ENCODE measurements at places on chromosomes 1 and 21.

- no peaks in the 10 kb centered on the region for H3K4me1 ChIP-seq
- H3K27ac ChIP-seq = peak overlapping the region; percentile 88
- H3K36me3 ChIP-seq = no peaks in the 10 kb centered on the region
Measured at GRCh38 chr1:86914998-86915736, 732 bp downstream of the HS2ST1 start.

DNA sequence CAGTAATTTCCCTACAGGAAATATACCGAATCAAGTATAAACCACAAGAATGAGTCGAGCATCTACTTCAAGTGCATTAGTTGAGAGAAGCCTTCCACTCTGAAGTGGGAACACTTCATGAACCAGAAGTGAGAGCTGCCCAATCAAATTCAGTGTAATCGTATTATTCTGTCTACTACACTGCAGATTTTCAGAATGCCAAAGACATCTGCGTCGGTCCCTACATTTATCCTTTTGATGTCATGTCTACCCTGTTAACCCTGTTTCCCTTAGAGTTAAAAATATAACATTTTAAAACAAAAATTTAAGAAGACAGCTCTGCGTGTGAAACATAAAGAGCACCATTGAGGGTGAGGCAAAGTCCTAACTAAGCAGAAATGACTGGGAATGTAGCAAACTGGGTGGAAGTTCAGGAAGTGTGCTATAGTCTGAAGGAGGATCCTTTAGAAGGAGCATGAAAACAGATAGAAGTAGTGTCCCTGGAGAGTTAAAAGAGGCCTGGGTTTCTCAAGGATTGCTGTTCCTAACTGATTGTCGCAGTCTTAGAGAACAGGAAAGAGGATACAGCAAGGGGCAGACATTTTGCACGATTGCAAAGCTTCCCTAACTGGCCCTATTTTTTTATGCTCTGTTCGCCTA lies 291.2 kb downstream of the PTPRC start:
- no peak for DNase-seq
- H3K4me3 ChIP-seq = no peak overlapping the region
- no peaks in the 10 kb centered on the region for H3K4me1 ChIP-seq
- H3K27ac ChIP-seq = no peak overlapping the region
- no peaks in the 10 kb centered on the region for H3K36me3 ChIP-seq

- H3K27me3 ChIP-seq = no peaks in the 10 kb centered on the region
- DNase-seq = no peak
- H3K36me3 ChIP-seq = no peaks in the 10 kb centered on the region
Measured at GRCh38 chr1:175536369-175536768, 207.0 kb downstream of the TNR start.

DNA sequence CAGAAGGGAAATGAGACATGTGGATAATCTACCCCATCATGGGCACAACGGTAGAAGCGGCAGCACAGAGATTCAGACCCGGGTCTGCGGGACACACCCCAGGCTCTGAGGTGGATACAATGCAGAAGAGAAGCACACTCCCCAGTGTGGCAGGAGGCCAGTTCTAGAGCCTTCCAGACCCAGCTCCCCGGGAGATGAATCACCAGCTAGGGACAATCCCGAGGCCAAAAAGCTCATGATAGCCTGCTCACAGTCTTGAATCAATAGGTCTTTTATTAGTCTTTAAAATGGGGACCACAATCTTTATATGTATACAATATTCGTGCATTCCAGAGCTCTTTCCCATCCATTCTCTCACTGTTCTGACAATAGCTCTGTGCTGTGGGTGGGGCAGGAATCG lies 57.3 kb upstream of the DIRAS3 start:
- no peaks in the 10 kb centered on the region for H3K27me3 ChIP-seq
- H3K36me3 ChIP-seq = no peaks in the 10 kb centered on the region
- H3K27ac ChIP-seq = no peak overlapping the region

GRCh38 chr21:41759926-41760325 lies 6.9 kb downstream of the RIPK4 start:
- DNase-seq = no peak
- no peak overlapping the region for H3K4me3 ChIP-seq
- peaks cover 19% of the 10 kb centered on the region for H3K4me1 ChIP-seq
- H3K27ac ChIP-seq = no peak overlapping the region
- no peaks in the 10 kb centered on the region for H3K27me3 ChIP-seq
- no peaks in the 10 kb centered on the region for H3K36me3 ChIP-seq

GRCh38 chr1:33903210-33903589 lies 39.3 kb downstream of the HMGB4 start:
- no peak for DNase-seq
- H3K4me3 ChIP-seq = no peak overlapping the region
- peaks cover 6% of the 10 kb centered on the region for H3K4me1 ChIP-seq
- no peak overlapping the region for H3K27ac ChIP-seq

DNA sequence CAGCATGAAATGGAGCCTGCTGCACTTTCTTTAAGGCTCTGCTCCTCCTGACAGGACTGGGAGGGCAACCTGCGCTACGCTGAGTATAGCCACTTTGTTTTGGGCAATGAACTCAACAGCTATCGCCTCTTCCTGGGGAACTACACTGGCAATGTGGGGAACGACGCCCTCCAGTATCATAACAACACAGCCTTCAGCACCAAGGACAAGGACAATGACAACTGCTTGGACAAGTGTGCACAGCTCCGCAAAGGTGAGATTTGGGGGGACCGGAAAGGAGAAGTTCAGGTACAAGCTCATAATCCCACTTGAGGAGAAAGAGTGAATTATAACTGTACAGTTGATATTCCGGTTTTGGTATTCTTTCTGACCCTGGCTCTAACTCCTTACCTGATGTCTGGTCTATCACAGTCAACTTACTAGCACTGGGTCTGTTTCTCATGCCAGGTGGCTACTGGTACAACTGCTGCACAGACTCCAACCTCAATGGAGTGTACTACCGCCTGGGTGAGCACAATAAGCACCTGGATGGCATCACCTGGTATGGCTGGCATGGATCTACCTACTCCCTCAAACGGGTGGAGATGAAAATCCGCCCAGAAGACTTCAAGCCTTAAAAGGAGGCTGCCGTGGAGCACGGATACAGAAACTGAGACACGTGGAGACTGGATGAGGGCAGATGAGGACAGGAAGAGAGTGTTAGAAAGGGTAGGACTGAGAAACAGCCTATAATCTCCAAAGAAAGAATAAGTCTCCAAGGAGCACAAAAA lies 5.4 kb downstream of the ANGPTL7 start:
- H3K27me3 ChIP-seq = no peaks in the 10 kb centered on the region
- DNase-seq = no peak
- H3K36me3 ChIP-seq = no peaks in the 10 kb centered on the region
- H3K27ac ChIP-seq = no peak overlapping the region
- no peak overlapping the region for H3K4me3 ChIP-seq

- no peaks in the 10 kb centered on the region for H3K27me3 ChIP-seq
- peak overlapping the region; percentile 71 for H3K27ac ChIP-seq
- H3K36me3 ChIP-seq = no peaks in the 10 kb centered on the region
- peaks cover 9% of the 10 kb centered on the region for H3K4me1 ChIP-seq
Measured at GRCh38 chr1:15951341-15952153, 24.4 kb downstream of the ZBTB17 start.

- no peak for DNase-seq
- H3K27ac ChIP-seq = no peak overlapping the region
- H3K27me3 ChIP-seq = no peaks in the 10 kb centered on the region
- no peak overlapping the region for H3K4me3 ChIP-seq
Measured at GRCh38 chr1:246919902-246920301, 11.8 kb downstream of the AHCTF1 start.

- no peaks in the 10 kb centered on the region for H3K36me3 ChIP-seq
- H3K27me3 ChIP-seq = no peaks in the 10 kb centered on the region
- no peaks in the 10 kb centered on the region for H3K4me1 ChIP-seq
- H3K4me3 ChIP-seq = peak overlapping the region; percentile 28
Measured at GRCh38 chr1:167819849-167820683, 93.9 kb downstream of the ADCY10 start.

- H3K4me1 ChIP-seq = no peaks in the 10 kb centered on the region
- H3K27ac ChIP-seq = no peak overlapping the region
- H3K4me3 ChIP-seq = no peak overlapping the region
Measured at GRCh38 chr1:227996187-227996950, 10.4 kb upstream of the WNT3A start.

- DNase-seq = no peak
- H3K4me1 ChIP-seq = no peaks in the 10 kb centered on the region
- no peaks in the 10 kb centered on the region for H3K36me3 ChIP-seq
- no peaks in the 10 kb centered on the region for H3K27me3 ChIP-seq
Measured at GRCh38 chr21:25368531-25368930, 238.8 kb downstream of the MRPL39 start.

GRCh38 chr1:13674377-13674776 lies 25.6 kb upstream of the PRDM2 start:
- H3K36me3 ChIP-seq = no peaks in the 10 kb centered on the region
- no peaks in the 10 kb centered on the region for H3K27me3 ChIP-seq
- no peaks in the 10 kb centered on the region for H3K4me1 ChIP-seq
- DNase-seq = no peak

DNA sequence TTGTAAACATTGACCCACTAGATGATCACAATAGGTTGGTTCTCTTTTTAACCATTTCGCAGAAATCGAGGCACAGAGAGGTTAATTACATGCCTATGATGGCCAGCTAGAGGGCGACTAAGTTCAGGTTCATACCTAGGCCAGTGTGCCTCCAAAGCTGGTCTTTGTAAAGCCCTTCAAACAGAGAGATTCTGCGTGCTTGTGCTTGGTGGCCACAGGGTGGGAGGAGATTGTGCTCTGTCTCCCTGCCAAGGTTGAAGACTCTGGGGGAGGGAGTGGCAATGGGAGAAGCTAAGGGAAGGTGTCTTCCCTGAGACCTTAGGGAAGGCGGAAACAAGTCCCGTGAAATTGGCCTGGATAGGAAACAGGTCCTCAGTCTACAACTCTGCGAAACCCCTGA lies 59.1 kb upstream of the RBM15 start:
- no peaks in the 10 kb centered on the region for H3K36me3 ChIP-seq
- DNase-seq = no peak
- H3K27ac ChIP-seq = no peak overlapping the region
- no peaks in the 10 kb centered on the region for H3K4me1 ChIP-seq

GRCh38 chr21:26391166-26391565 lies 181.9 kb downstream of the CYYR1 start:
- DNase-seq = no peak
- no peak overlapping the region for H3K4me3 ChIP-seq
- no peaks in the 10 kb centered on the region for H3K4me1 ChIP-seq
- no peaks in the 10 kb centered on the region for H3K27me3 ChIP-seq

- H3K27ac ChIP-seq = no peak overlapping the region
- H3K36me3 ChIP-seq = no peaks in the 10 kb centered on the region
- H3K27me3 ChIP-seq = no peaks in the 10 kb centered on the region
- no peak for DNase-seq
Measured at GRCh38 chr21:34017039-34017961, 56.1 kb upstream of the MRPS6 start.

- no peak for DNase-seq
- H3K36me3 ChIP-seq = peaks cover 9% of the 10 kb centered on the region
- no peaks in the 10 kb centered on the region for H3K27me3 ChIP-seq
- H3K4me3 ChIP-seq = no peak overlapping the region
Measured at GRCh38 chr1:32327204-32327603, 8.8 kb downstream of the MARCKSL1 start.

GRCh38 chr1:160439718-160440117 lies 39.4 kb downstream of the VANGL2 start:
- no peaks in the 10 kb centered on the region for H3K27me3 ChIP-seq
- no peak for DNase-seq
- no peak overlapping the region for H3K4me3 ChIP-seq

DNA sequence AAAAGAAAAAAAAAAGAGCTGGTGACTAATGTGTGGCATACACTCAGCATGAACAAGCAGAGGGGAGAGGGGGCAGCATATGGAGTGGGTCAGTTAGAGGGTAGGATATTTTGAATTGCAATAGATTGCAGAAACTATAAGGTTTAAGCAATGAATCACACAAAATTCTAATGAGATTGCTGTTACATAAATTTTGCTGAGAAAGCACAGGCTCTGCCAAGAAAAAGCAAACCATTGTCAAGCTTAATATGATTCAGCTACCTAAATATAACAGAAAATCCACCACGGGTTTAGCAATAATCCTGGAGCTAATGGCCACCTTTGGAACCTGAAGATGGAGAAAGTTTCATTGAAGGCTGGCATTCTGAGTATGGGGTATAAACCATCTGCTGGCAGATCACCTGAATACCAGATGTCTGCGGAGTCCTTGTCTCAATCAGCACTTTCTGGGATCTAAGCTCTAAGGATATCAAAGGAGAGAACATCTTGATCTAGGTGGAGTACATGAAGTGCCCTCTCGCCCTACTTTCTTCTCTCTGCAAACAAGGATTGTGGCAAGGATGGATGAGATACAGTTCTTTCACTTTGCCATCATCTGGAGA lies 30.3 kb upstream of the ANGPTL7 start:
- H3K4me1 ChIP-seq = peaks cover 8% of the 10 kb centered on the region
- H3K36me3 ChIP-seq = no peaks in the 10 kb centered on the region
- no peak for DNase-seq
- H3K4me3 ChIP-seq = no peak overlapping the region

DNA sequence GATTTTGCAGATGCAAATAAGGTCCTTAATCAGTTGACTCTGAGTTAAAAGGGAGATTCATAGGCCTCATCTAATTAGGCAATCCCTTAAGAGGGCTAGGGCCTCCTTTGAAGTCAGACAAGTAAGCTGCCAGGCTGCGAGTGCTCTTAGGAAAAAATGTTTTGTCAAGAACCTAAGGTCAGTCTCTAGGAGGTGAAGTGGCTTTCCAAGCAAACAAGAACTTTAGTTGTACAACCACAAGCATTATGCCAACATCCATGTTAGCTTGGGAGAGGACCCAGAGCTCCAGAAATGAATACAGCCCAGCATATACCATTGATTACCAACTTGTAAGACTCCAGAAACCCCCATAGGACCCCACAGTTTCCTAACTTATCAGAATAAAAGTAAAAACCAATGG lies 1366.2 kb downstream of the PLA2G4A start:
- no peak overlapping the region for H3K27ac ChIP-seq
- no peak for DNase-seq
- no peaks in the 10 kb centered on the region for H3K36me3 ChIP-seq
- no peaks in the 10 kb centered on the region for H3K4me1 ChIP-seq

DNA sequence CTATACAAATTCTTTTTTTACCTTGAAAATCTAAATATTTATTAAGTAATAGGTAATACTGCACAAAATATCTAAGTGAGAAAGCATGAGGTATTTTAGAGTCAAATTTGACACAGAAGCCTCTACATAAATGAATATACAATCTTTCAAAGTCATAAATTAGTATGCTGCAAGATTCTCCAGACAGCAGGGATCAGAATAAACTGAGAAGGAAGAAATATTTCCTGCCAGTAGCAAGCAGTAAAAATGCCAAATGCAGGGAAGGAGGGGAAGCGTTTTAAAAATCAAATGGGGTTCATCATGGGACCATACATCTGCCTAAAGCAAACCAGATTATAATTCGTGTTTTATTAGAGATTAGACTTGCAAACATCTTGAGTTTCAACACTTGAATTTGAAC lies 18.9 kb downstream of the COLGALT2 start:
- H3K27me3 ChIP-seq = no peaks in the 10 kb centered on the region
- H3K27ac ChIP-seq = no peak overlapping the region
- H3K4me1 ChIP-seq = no peaks in the 10 kb centered on the region
- DNase-seq = no peak

- H3K4me3 ChIP-seq = no peak overlapping the region
- no peak for DNase-seq
- H3K4me1 ChIP-seq = no peaks in the 10 kb centered on the region
Measured at GRCh38 chr1:233424779-233425178, 97.3 kb downstream of the MAP3K21 start.

GRCh38 chr1:112395256-112395820 lies 676 bp upstream of the CTTNBP2NL start:
- H3K4me1 ChIP-seq = peaks cover 8% of the 10 kb centered on the region
- H3K27me3 ChIP-seq = no peaks in the 10 kb centered on the region
- H3K4me3 ChIP-seq = peak overlapping the region; percentile 76
- DNase-seq = no peak
- H3K27ac ChIP-seq = peak overlapping the region; percentile 85
